ENCODE measurements at places on chromosomes 12 and 14.
A peak's percentile ranks its signal among the peaks of the same experiment; 100 is the strongest.

- DNase-seq, result no peak
Observed at GRCh38 chr12:17097674-17098073, 491.7 kb upstream of the LMO3 start.

DNA sequence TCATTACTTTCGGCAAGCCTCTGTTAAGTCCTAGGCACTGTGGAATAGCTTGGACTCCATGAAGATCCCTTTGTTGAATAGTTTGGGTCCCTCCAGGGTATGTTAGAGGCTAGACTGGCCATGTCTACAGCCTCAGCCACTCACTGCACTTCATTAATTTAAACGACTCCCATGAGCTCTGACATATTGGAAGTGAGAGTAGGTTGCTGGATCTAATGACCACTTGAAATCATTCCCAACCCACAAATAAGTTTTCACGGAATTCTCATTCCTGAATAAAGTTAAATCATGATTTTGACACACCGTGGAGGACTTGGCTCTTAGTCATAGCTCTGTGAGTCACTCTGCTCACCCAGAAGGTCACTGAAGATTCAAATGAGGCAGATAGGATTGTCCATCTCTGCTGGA, 21.4 kb upstream of the APPL2 start:
- no peak for DNase-seq

DNA sequence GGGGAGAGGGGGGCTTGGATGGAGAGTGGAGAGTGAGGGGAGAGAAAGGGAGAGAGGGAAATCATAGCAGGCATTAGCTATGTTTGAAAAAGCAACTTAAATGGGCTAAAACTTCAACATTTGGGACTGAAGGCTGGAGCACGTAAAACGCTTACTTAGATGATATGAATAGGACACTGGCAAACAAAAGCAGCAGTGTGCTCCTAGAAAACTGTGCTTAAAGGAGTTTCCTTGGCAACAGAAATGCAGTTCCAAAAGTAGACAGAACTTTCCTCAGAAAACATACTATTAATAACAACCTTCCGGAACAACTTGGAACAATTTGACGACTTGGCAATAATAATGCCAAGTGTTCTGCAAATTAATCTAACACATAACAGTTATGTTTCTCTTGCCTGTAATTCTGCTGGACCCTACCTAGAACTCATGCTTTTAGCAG, 235.5 kb upstream of the NPAS3 start:
- no peak for DNase-seq

- no peak for DNase-seq
Observed at GRCh38 chr12:99978152-99978551, 6.6 kb downstream of the ANKS1B start.

DNA sequence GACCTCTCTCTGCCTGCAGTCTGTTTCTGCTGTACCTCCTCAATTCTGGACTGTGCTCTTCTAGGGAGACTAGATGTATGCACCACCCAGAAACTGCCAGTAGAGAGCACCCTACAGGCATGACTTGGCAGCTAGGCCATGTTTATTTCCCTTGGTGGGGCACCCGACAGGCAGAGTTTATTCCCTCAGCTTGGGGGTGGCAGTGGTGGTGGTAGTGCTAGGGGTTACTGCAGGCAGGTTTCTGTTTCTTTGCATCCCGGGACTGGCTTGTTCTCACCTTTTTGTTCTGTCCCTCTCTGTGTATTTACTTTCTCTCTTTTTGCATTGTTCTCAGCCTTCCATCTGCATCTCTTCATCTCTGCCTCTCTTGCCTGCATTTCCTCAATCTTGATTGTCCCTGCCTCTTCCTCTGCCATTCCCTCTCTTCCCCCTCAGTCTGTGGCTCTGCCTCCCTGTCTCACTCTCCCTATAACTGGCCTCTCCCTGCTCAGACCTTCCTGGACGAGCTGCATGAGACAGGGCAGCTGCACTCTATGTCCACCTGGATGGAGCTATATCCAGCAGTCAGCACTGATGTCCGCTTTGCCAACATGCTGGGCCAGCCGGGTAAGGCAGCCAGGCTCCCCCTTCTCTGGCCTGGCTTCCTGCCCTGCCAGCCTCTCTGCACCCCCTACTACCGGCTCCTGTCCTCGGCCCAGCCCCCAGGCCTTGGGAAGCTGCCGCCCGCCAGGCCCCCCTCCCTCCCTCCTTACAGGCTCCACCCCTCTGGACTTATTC, 13.8 kb downstream of the PRPF40B start:
- DNase-seq, result peak; percentile 41

DNA sequence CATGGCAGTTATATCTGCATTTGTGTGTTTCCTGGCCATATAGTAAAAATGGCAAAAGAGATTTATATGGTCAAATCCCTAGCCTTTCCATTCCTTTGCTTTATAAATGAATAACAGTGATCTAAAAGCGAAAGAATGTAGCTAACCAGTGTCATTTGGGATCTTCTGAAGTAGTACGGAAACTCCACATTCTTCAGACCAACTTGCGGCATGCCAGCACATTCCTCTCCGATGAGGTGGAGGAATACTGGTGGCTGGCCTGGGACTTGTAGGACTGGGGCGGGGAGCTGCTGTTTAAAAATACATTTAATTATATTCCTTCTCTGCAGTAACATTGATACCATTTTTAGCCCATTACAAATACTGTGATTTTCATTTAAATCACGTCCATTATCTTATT, 85.3 kb downstream of the SAMD4A start:
- DNase-seq, result no peak

DNA sequence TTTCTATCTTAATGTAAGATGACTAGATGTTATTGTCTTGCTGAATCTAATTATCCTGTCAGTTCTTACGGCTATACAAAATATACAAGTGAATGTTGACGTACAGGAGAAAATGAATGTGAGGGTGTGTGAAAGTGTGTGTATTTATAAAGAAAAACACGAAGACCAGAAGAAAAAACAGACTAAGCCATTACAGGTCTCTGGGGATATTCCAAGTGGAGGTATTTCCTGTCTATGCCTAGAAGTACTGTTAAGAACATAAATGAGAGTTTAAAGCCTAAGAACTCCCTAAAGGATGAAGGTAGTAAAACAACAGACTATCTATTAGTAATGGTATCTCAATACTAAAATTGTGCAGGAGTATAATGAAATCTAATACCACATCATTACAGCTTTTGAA, 7.6 kb downstream of the MDM1 start:
- DNase-seq, result no peak

Data from immature natural killer cell (primary cell).